ENCODE measurements at places on chromosomes 11 and 22.

DNA sequence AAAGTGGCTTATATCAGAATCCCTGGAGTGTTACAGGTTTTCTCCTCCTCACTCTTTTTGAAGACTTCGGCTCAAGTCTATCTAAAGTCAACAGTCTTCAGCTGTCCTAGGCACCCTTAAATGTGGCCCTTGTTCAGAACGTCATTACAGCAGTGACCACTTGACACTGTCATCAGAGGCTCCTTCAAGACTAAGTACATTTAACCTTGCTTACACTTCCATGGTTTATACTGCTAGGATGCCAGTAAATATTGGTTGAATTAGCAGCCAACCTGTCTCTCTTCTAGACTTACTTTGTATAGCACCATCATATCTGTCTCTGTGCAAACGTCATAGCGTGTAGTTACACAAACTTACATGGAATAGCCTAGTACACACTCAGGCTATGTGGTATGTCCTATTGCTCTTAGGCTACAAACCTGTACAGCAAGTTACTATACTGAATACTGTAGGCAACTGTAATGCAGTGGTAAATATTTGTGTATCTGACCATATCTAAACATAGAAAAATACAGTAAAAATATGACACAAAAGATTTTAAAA is 13.3 kb upstream of the C11orf91 start:
- no peak for DNase-seq

DNA sequence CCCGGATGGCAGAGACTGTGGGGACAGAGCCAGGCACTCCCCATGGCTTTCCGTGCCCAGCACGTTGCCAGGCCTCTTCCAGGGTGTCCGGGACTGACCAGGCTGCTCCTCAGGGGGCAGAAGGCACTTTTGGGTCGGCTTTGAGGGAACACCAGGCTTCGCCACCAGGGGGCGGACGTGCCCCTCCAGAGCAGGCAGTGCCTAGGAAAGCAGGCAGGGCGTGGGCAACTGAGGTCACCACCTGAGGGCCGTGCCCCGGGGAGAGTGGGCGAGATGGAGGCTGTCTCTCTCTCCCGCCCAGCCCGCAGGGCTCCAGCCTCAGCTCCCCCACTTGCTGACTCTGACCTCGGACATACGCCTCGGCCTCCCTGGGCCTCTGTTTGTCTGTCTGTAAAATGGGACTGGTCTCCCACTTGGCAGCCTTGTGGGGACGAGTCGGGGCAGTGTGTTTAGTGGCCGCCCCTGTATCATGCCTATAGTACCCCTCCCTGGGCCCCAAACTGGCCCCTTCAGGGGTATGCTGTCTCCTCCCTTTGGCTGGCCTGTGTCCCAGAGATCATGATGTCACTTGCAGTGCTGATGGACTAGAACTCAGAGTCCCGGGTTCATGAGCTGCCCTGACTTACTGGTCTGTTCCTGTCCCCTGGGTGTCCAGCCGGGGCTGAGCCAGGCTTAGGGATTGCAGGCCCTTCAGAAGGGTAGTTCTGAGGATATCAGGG is 4.4 kb upstream of the PRR5 start:
- DNase-seq = no peak

GRCh38 chr11:125079151-125079877 is 16.2 kb downstream of the SLC37A2 start:
- DNase-seq = no peak

- DNase-seq = no peak
Measured at GRCh38 chr11:93933230-93933629, 82.8 kb upstream of the VSTM5 start.

- DNase-seq = no peak
Measured at GRCh38 chr11:41175304-41175972, 284.0 kb downstream of the LRRC4C start.

GRCh38 chr22:19376247-19376646 is 55.3 kb downstream of the HIRA start:
- DNase-seq = no peak

- no peak for DNase-seq
Measured at GRCh38 chr22:40345271-40345670, 1.0 kb upstream of the ADSL start.

DNA sequence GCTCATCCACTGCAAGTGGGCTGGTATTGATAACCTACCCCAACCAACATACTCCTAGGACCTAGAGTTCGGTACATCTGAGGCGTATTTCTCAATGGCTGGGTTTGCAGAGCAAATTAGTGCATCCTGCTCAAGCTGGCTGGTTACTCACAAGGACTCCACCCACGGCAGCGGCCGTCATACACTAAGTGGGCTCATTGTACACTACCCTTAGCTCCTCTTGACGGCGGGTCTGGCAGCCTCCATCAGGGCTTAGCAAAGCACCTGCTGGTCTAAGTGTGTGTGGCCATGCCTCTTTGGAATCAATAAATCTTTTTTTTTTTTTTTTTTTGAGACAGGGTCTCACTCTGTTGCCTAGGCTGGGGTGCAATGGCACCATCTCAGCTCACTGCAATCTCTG is 20.2 kb upstream of the KCNJ11 start:
- DNase-seq = no peak

GRCh38 chr11:62128835-62129234 is 5.0 kb downstream of the INCENP start:
- no peak for DNase-seq

GRCh38 chr11:26377619-26378018 is 45.7 kb downstream of the ANO3 start:
- DNase-seq = no peak

GRCh38 chr11:125141686-125142535 is 22.6 kb upstream of the PKNOX2 start:
- no peak for DNase-seq

GRCh38 chr11:40190294-40190693 is 1269.2 kb downstream of the LRRC4C start:
- DNase-seq = no peak
